Activated naive CD4-positive, alpha-beta T cell (primary cell): ENCODE measurements at places on chromosomes 16 and 17.

- DNase-seq: no peak
Measured at GRCh38 chr16:52050418-52050817, 496.5 kb downstream of the TOX3 start.

DNA sequence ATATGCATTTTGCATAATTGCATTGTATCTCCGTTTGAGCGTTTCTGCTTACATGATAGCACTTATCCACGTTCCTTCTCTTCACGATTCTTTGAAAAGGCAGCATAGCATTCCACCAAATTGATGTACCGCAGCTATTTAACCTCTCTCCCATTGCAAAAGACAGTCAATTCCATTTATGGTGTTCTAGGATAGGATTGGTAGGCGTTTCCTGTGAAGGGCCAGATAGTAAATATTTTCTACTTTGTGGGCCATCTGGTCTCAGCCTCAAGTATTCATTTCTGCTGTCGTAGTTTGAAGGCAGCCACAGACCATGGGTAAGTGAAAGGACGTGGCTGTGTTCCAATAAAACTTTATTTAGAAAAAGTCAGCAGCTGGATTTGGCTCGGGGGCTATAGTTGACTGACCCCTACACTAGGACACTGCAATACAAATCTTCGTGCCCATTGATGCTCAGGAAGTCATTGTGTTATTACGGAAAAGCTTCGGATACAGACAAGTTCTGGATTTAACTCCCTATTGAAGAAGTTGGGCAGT lies 10.1 kb downstream of the SNX29 start:
- no peak for DNase-seq

- no peak for DNase-seq
Measured at GRCh38 chr17:39284685-39285084, 58.9 kb upstream of the STAC2 start.

- DNase-seq: no peak
Measured at GRCh38 chr17:6608321-6608720, 32.2 kb downstream of the KIAA0753 start.
